ENCODE measurements at places on chromosomes 4 and X.

DNA sequence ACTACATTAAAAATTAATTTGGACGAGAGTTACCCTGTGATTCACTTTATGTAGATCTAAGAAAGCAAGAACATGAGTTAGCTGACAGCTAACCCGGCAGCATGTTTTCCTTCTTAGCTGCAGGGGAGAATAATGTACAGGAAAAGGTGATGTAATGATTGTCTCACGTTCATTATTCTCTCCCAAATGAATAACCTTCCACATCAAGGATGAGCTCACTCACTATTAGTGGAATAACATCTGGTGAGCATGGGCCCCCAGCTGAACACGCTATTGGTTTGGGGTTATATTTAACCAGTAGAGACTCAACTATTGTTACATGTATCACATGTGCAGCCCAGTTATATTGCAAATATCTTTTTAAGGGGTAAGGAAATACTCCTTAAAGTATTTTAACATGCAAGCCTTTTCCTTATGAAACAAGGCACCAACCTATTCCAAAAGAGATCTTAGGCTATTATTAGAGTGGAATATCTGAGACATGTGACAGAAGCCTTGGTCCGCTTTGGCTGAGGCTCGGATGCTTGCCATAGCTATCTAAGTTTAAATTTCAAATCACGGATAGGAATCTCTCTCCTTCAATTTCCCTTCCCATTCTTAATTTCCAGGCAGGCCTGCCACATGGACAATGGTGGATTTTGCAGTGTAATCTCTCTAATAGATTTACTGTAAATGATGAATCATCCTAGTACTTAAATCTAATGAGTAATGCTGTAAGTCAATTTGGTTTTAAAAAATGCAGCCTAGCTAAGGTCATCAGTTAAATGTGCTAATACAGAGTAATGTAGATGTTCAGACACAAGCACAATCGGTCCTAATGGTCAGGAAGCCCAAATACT, 99.0 kb upstream of the OTUD4 start:
- no peak for DNase-seq

DNA sequence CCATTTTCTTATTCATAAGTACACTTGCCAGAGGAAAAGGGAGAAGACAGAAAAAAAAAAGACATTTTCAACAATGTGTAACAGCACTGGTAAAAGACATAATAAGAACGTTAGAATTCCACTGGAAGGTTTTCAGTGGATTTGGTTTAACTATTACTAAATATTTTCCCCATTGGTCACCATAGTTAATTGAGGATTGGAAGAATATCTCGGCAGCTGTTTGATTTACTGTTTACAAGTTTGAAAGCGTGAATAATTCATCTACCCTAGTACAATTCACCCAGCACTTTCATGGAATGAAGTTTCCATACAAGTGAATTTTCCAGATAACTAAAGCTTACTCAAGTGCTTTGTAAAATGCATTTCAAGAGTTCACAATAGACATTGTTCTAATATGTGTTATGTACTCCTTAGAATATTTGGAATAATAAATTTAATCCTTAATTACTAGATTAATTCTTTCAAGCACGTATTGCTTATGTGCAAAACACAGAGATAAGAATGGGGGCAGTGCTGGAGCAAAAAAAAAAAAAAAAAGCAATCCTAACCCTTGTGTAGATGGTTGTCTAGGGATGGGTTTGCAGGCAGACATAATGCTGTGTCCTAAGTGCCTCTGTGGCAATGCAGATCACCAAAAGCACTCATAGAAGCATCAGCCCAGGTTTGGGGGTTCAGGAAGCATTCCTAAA, 57.1 kb downstream of the ENPEP start:
- DNase-seq: no peak

- DNase-seq: no peak
Measured at GRCh38 chr4:36930562-36931111, 313.9 kb upstream of the NWD2 start.

DNA sequence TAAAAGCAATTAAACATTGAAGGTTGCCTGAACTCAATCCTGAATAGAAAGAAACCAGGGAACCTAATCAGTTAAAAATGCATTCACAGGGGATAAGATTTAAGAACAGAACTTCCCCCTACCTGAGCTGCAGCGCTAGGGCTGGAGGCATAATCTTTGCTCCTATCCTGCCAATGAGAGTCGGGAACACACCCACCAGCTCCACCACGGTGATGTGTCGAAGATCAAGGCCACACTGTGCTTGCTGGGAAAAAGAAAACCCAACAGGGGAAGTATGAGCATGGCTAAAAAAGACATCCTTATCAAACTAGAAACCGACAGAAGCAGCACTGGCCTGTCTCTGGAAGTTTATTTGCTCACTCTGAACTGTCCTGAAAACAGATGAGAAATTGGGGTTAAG, 66.3 kb downstream of the SRPX start:
- DNase-seq: no peak

- no peak for DNase-seq
Measured at GRCh38 chr4:134320048-134320447, 118.5 kb upstream of the PABPC4L start.

GRCh38 chr4:79920163-79920853, 152.7 kb downstream of the ANTXR2 start:
- DNase-seq: no peak

DNA sequence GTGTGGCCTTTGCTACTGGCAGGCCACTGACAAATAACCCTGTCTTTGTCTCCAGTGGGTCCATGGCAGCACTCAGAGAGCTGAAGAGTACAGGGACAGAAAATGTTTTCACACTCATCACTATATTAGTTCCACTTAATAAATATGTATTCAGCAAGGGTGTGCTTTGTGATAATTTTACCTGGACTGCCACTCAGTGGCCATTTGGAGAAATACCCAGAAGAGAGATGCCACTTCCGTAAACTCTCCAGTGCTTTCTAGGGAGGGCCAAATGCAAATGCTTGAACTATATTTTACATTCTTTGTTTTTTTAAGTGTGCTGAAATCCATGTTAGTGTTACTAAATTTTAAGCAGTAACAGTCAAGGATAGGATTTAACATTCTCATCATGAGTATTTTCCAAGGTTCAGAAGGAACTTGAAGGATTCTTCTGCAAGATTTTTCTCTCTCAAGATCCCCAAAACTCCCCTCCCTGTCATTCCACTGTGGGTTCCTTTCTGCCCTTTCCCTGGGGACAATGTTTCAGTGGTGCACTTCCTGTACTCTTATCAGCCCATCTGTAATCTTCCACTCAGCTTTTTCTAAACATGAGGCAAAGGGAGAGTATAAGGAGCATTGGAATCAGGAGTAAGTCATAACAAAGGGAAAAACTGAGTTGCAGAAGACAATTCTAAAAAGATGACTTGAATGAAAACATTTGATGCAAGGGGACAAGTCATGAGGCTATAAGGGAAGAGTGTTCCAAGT, 46.0 kb downstream of the TFDP3 start:
- no peak for DNase-seq

- DNase-seq: no peak
Measured at GRCh38 chr4:20676501-20677197, 23.6 kb upstream of the PACRGL start.

DNA sequence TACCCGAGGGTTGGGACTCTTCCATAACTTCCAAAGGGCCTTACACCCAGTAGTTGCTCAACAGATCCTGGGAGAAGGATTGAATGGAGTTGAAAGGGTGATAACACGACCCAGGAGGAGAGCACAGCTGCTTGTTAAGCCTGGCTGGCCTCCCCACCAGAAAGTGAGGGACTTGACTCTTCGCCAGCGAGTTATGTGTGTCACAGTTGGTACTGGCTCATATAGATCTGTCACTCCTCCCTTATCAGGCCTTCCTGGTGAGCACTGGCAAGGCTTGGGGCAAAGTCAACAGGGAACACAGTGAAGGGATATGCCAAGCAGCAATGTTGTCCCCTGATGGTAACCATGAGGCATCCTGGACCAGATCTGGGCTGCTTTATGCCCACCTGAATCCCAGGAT, 35.8 kb downstream of the APLN start:
- DNase-seq: no peak

DNA sequence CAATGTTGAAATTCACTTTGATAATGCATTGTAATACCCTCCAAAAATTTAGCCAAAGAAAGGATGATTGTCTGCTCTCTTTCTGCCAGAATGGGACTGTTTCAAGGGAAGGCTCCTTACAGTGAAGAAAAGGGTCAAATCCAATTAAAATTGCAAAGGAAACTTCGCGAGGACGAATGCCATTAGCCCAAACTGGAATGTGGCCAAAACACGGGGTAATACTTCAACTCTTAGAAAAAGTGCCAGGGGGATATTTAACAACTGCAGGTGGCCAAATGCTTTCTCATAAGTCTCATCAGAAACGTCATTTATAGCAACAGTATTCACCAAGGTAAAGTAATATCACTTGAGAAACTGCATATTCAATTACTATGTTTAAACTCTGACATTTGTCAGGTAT, 29.0 kb downstream of the NKX3-2 start:
- no peak for DNase-seq

DNA sequence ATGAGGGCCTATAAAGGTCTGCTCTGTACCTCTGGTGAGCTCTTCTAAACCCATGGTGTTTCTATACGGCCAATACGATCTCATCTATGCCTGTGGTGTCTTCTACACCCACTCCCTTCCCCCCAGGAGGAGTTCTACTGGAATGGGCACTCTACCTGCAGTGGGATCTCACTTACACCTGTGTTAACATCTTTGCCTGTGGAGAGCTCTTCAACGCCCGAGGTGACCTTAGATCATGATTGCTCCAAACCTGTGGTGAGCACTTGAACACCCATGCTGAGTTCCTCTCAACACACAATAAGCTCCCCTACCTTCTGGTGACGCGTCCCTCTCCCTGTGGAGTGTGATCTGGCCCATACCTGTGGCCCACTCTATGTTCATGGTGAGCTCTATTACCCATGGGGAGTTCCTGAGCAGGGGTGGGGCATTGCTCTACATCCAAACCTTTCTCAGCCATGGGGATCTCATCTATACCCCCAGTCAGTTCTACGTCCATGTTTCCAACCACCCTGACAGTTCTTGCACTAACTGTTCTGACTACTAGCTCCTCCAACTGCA, 48.6 kb downstream of the BCOR start:
- no peak for DNase-seq

DNA sequence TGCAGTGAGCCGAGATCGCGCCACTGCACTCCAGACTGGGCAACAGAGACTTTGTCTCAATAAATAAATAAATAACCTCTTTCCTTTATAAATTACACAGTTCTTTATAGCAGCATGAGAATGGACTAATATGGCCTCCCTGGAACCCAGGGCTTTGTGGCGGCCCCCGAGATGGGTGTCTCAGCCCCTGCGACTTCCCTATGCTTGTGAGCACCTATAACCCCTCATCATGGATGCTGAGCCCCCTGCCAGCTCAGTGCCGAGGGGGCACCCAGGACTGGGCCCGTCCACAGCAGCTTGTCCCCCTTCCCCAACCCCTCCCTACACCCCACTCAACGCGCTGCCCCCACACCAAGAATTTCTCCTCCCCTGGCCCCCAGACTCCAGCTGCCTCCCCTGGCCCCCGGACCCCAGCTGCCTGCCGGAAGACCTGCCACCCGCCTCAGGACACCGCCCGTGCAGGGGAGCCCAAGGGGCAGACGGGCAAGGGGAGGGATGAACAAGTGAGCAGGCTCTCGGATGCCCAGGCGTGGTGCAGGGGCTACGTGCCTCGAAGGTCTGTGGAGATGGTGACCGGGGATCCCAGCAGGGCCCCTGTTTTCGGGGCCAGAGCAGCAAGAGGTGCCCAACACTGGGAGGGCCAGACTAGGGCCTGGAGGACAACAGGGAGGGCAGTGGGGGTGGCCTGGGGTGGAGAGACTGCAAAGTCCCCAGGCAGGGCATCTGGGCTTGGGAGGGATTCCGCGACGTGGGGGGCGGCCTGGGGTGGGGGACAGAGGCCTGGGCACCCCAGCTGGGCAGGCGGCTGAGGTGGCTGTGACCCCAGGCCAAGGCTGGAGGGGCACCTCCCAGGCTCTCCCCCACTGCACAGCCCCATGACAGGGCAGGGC, 74.0 kb downstream of the FAM53A start:
- DNase-seq: no peak

DNA sequence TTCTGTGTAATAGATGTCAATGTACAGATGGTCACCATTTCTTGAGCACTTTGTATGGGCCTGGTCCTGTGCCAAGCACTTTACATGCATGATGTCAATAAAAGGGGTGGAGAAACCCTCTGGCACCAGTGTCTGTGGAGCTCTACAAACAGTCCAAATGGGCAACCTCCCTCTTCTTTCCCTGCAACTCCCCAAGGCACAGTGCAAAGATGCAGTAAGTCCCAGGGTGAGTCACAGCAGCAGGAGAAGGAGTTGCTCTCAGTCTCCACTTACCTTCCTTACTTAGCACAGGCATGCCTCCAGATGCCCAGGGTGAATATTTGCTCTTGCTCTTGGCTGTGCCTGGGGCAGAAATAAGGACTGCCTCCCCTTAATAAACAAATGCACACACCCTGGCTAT, 4.3 kb downstream of the OCIAD2 start:
- no peak for DNase-seq

DNA sequence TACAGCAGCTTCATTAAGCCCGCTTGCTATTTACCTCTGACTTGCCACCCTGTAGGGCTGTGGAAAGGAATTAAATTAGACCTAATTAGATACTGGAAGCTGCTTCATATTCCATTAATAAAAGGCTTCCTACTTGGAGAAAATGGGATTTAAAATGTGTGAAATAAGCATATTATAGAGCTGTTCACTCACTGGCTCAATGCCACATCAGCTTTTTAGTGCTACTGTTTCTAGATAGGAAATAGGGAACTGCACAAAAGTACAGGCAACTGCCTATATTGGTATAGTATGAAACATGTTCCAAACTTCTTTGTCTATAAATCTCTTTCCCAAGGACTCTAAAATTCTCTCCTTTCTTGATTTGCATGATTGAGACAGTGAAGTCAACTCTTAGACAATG, 407.9 kb upstream of the AADAT start:
- DNase-seq: no peak

GRCh38 chr4:10118048-10119004, 1.7 kb upstream of the WDR1 start:
- no peak for DNase-seq

GRCh38 chr4:150394046-150394445, 187.9 kb upstream of the MAB21L2 start:
- no peak for DNase-seq

GRCh38 chr4:14293582-14293981, 666.1 kb upstream of the BOD1L1 start:
- no peak for DNase-seq

- DNase-seq: no peak
Measured at GRCh38 chr4:37138789-37139188, 105.8 kb upstream of the NWD2 start.

DNA sequence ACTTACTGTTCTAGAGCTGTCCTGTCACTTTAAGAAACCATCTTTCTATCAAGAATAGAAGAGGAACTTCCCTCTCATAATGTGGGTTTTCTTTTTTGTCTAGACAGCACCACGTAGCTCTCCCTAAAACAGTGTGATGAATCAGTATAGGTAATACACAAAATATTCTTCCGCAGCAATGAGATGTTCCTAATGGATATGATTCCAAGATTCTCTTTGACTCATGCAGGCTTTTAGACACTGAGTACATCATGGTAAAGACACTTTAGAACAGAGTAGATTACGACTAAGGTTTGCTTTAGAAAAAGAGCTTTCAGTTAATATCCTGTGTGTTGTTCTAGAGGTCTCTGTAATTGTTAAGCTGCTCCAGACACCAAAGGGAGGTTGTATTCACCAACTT, 69.8 kb downstream of the PTTG2 start:
- DNase-seq: no peak
